ENCODE measurements at places on chromosomes 7 and 10.

GRCh38 chr7:79968077-79968648 lies 166.5 kb upstream of the GNAI1 start:
- DNase-seq: no peak

DNA sequence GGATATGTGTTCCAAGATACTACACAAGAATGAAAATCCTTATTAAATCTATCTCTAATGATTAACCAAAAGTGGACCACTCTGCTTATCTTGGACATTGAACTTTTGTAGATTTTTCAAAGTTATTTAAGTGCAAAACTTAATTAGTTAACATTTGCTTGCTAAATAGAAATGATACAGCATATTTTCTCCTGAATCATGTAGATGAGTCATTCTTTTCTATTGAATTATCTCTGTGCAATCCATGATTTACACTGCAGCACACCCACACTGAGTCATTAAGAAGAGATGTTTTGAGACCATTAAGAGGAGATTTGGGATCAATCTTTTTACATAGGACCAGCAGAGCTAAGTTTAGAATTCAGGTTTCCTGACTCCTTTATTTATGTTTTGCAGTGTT lies 6.6 kb upstream of the ABCC2 start:
- no peak for DNase-seq

GRCh38 chr10:51510231-51510630 lies 189.2 kb downstream of the CSTF2T start:
- no peak for DNase-seq

- no peak for DNase-seq
Observed at GRCh38 chr10:23493711-23494110, 54.8 kb downstream of the OTUD1 start.

DNA sequence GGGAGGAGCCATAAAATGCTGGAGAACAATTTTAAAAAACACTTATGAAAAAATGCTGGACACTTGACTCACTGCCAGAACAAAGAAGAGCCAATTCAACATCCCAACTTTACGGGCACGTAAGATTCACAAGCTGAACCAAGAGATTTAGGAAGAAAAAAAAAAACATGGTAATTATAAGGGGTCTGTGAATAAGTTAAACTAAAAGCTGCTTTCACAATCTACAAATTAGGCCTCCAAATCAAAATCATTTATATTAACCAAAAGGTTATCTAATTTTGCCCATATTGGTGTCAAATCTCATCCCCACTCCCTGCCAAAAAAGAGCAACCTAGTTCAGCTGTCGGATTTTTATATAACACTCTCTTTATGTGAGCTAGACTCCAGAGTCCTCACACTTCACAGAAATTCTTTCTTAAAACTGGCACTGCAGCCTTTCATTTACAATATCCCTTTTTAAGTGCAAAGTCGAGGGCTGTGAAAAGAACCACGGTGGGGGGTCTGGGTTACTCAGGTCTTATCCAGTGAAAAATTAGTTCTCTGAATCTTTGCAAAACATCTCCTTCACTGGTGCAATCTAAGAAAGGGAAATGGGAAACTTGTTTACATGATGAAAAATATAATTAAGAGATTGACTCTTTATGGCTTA lies 30.4 kb upstream of the DGKI start:
- DNase-seq: no peak

- DNase-seq: no peak
Observed at GRCh38 chr10:45547207-45547606, 125.4 kb downstream of the ZFAND4 start.

GRCh38 chr7:151035026-151035717 lies 6.9 kb downstream of the ABCB8 start:
- no peak for DNase-seq

GRCh38 chr7:70700055-70700940 lies 431.6 kb upstream of the GALNT17 start:
- DNase-seq: no peak

GRCh38 chr7:112981966-112982365 lies 104.7 kb downstream of the GPR85 start:
- DNase-seq: no peak

DNA sequence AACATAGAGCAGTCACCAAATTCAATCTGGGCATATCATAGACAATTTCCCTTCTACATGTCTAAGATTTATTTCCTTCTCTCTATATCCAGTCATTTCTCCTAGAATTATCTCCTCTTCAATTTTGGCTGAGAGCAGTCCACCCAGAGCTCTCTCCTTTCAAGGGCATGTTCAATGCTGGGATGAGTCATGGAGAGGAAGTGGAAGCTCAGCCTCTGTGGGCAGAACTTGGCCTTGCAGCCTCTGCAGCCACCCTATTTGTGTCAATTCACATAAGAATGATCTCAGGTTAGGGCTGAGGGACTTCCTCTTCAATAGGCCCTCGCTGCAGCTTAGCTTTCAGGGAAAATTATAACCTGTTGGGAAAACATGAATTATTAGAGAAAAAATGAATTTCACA lies 560.8 kb downstream of the POM121L12 start:
- DNase-seq: no peak

DNA sequence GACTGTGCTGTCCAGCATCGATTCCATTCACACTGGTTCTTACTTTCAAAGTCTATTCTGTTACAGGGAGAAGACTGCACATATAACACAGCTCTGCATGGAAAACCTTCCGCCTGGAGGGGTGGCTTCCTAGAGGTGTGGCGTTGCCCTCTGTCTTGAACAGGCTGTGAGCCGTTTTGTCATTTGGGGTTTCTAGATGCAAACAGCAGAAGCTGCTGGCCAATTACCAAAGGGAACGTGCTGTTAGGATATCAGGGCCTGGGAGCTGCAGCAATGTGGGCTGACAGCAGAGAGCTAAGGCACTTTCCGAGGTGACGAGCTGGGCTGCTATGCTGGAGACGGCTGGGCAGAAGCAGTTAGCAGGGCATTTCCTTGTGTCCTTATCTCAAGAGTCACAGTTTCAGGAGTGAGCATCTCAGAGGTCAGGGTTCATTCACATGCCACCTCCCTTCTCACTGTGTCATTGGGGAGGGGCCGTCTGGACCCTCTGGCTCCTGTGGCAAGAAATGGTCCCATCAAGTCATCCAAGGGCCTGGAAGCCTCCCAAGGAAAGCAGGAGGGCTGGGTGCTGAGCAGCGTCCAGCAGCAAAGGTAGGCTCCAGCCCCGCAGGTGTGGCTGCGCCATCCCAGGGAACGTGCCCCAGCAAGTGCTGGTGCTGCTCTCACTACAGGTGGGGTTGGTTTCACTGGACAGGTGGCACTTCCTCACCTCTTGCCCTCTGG lies 106.5 kb downstream of the WDR37 start:
- DNase-seq: no peak

DNA sequence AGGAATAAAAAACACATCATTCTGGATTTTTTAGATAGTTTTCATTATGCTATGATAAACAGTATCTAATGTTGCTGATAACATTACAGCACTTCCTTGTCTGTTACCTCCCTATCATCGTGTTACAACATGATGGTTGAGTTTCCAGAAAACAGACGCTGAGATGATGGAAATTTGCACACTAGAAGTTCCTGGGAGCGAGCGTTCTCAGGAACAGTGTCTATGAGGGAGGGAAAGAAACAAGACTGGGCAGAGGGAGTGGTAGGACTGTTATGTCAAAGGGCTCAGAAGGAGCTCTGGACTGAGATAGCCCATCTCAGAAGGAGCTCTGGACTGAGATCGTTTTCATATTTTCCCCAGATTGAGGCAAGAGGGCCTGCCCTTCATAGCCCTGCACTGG lies 121.6 kb downstream of the REEP3 start:
- no peak for DNase-seq

GRCh38 chr10:91271886-91272285 lies 51.4 kb downstream of the PCGF5 start:
- no peak for DNase-seq

DNA sequence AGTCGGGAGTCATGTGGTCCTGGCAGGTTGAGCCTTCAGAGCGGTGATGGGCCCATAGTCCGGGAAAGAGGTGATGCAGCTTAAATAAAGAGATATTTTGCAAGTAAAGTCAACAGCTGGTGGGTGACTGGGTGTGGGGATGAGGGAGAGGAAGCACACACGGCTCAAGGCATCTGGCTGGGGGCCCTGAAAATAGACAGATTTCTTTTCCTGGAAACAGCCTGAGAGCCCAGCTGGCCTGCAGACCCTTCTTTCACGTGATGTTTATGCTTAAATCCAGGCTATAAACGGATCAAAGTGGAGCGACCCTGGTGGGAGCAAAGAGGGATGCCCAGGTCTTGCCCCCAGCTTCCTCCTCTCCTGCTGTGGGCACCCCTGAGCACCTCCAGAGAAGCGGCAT lies 149.1 kb downstream of the TEX36 start:
- DNase-seq: no peak

- DNase-seq: no peak
Observed at GRCh38 chr7:148701414-148701813, 2.7 kb downstream of the CUL1 start.

DNA sequence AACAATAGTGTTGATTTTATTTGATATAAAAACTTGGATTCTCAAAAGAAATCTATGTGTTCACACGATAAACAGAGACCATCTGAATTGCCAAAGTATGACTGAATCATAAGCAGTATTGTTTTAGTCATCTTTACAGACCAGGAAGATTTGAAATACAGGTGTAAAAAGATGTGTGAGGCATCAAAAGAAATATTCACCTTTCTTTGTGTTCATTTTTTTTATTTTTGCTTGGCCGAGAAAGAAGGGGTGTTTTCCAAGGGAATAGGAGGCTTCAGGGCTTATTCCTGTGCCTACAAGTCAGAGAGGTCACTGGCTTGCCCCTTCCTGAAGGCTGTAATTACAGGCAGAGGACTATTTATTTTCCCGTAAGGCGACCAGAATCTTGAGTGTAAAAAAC lies 37.3 kb downstream of the MET start:
- no peak for DNase-seq

DNA sequence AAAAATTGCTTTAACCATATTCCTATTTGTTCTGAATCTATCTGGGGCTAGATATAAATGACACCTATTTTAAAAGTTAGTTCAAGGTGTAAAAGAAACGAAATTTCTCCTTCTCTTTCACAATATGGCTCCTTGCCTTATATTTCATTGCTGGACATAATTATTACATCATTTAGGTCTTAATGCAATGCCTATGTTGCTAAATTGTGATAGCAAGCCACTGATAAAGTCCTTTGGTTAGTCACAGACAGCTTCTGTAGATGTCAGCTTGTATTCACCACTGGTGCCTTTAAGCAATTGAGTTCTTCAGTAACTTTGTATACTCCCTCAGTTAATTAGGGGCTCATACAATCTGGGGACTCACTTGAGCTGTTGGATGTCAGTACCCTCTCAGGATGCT lies 1236.6 kb downstream of the GATA3 start:
- no peak for DNase-seq

- no peak for DNase-seq
Observed at GRCh38 chr7:157438121-157439025, 101.6 kb downstream of the DNAJB6 start.
